Effector CD4-positive, alpha-beta T cell (primary cell): ENCODE measurements at places on chromosomes 16 and 17.
A peak's percentile ranks its signal among the peaks of the same experiment; 100 is the strongest.

GRCh38 chr16:46817961-46818360, 13.0 kb downstream of the C16orf87 start:
- no peak for DNase-seq

DNA sequence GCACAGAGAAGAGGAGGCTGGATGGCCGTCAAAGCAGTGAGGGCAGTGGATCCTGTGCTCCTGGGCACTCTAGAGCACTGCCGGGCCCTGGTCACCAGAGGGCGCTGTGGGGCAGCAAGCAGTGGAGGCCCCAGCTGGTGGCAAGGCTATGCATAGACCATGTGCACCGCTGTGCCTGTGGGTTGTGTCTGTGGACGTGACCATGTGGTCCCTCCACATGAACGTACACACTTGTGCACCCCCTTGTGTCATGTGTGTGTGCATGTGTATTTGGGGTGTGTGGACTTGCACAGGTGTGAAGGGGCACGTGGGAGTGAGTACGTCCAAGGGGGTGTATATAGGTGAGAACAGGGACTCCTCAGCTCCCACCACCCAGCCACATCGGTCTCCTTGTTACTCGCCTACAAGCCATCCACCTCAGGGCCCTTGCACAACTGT, 4.4 kb upstream of the MAP2K3 start:
- DNase-seq = peak; percentile 89

DNA sequence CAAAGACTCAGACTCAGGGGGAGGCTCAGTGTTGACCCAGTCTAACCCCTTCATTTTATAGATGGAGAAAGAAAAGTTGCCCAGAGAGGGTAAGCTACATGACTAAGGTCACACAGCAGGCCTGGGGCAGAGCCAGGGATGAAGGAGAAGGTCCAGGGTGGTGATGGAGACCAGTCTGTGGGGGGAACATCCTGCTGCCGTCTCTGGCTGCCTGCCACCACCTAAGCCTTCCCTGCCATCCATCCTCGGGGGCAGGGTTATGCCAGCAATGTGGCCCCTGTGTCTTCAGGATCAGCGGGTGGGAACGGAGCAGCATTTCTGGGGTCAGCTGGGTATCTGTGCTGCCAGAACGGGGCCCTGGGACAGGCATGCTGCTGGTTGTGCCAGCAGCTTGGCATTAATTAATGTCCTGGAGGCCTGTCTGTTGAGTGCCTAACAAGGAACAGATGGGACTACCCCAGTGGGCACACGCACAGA, 5.5 kb downstream of the DOK4 start:
- DNase-seq = no peak

- DNase-seq = peak; percentile 48
Observed at GRCh38 chr16:3509470-3509928, 8.7 kb downstream of the CLUAP1 start.

- no peak for DNase-seq
Observed at GRCh38 chr16:69057400-69058378, 47.8 kb upstream of the HAS3 start.

- DNase-seq = no peak
Observed at GRCh38 chr17:73503560-73503959, 140.7 kb downstream of the SDK2 start.

GRCh38 chr17:73101031-73101430, 8.5 kb upstream of the SLC39A11 start:
- no peak for DNase-seq

DNA sequence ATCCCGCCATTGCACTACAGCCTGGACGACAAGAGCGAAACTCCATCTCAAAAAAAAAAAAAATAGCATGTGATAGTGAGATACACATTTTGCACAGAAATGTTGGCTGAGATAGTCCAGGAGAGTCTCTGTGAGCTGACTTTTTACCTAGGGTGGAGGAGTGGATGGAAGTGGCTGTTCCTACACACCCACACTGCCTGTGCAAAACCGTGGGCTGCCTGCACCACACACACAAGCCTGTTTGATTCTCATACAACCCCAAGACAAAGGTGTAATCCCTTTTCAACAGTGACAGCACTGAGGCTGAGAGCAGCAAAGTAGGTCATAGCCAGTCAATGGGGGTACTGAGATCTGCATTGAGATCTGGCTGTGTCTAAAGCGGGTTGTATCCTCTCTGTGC, 86.8 kb downstream of the MARF1 start:
- DNase-seq = no peak

DNA sequence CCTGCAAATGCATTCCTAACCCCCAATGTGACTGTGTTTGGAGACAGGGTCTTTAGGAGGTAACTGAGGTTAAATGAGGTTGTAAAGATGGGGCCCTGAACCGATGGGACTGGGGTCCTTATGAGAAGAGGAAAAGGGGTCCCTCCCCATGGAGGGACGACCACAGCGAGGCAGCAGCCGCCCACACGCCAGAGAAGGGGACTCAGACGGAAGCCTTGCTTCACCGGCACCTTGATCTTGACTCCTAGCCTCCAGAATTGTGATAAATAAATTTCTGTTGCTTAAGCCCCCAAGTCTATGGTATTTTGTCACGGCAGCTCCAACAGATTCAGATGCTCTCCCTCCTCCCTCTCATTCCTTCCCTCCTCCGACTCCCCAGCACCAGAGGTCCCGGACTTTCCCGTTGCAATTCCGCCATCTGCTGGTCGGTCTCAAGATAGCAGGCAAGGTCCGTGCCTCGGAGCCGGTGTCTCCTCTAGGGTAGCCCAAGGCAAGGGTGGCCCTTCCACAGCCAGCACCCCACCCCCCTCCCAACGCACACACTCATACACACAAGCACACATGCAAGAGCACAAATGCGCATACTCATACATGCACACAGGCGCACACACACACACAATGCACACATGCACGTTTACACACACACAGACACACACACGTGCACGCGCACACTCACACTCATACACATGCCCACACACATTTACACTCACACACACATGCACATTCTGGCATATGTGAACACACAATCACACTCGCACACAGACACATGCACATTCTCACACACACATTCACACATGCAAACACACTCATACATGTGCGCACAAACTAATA, 23.1 kb upstream of the C16orf78 start:
- DNase-seq = no peak

DNA sequence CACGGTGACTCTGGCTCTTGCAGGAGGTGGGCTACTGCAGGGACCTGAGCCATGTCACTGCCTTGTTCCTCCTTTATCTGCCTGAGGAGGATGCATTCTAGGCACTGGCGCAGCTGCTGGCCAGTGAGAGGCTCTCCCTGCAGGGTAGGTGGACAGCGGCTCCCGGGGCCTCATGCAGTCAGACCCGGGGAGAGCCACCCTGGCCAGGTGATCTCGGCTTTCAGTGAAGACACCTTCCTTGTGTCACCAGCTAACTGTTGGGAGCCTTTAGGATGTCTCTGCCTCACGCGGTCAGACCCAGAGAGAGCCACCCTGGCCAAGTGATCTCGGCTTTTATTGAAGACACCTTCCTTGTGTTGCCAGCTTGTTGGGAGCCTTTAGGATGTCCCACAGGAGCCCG, 31.7 kb upstream of the KSR1 start:
- DNase-seq = no peak

DNA sequence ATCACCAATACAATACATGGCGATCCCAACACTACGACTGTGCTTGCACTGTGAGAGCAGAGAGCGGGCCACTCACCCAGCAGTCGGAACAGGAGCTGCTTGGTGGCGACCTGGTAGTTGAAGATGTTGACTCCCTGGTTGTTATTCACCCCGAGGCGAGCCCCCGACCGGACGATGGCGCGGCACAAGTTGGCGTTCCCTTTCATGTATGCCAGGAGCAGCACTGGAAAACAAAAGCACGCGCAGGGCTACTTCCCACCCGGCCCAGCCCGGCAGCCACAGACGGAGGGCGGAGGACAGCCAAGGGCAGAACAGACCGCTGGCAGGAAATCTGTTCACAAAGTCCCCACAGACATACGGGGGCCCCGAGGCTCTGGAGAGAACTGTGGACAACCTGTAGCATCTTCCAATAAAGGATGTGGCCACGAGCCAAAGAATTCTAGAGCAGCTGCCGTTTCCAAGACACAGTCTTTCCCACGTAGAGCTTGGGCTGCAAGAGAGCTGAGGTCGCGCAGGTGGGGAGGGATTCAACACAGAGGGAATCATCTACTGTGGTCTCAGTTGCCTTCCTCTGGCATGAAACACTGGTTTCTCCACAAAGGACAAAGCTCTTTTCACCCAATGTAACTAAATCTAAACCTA, 27.8 kb downstream of the CYB5D2 start:
- no peak for DNase-seq

- DNase-seq = no peak
Observed at GRCh38 chr16:57724531-57724930, 11.0 kb upstream of the KATNB1 start.

DNA sequence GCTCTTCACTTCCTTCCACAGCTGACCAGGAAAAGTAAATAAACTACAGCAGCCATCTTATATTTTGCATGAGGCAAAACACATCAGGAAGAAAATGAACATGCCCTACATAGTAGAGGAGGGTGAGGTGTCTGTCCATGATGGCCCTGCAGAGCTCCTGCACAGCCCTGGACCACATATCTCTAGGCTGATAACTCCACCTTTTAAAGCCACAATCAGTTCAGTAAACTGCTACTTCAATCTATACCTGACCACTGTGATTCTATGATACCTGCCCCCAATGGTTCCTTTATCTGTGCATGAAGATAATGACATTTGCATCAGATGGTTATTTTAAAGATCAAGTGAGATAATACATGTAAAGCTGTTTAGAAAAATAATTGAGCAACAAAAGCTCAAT, 82.2 kb downstream of the HELZ start:
- DNase-seq = no peak

DNA sequence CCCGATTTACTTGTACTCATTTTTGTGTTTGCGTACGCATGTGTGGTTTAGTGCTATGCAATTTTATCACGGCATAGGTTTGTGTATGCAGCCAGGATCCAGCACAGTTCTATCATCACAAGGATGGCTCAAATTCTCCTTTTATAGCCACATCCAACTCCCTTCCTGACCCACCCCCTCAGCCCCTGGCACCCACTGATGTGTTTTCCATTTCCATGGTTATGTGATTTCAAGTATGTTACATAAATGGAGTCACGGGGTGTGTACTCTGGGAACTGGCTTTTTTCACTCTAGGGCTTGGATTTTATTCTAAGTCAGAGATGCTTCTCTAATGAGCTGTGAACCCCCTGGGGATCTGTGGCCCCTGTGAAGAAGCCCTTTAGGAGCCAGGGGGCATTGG, 16.8 kb downstream of the IL4R start:
- no peak for DNase-seq

GRCh38 chr17:48592057-48592514, 1.5 kb downstream of the HOXB5 start:
- DNase-seq = no peak

DNA sequence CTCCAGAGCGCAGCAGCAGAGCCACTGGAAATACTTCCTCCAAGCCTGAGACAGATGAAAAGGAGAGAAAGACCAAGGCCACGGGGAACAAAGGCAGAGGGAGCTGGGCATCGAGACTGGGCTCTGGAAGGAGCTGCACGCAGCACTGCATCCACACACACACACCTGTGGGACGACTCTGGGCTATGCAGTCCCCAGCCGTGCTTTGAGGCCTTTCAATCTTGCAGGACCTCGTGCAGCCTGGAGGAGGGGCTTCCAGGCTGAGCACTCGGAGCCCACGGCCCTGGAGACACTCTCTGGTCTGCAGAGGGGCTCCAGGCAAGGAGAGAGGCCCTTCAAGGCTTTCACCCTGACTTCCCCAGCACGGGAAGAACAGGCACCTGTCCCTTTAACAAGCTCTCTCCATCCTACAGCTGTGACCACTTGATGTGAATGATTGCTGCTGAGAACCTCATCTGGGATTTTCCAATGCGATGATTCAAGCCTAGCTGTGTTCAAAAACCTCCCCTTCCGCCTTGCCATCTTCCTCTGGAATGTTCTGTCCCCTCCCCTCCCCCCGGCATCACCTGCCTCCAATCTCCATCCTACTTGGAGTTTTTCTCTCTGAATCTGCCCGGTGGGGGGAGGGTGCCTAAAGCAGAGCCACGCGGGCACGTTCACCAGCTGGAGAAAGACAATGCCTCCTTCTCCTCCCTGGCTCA, 37.5 kb downstream of the RBFOX3 start:
- no peak for DNase-seq

DNA sequence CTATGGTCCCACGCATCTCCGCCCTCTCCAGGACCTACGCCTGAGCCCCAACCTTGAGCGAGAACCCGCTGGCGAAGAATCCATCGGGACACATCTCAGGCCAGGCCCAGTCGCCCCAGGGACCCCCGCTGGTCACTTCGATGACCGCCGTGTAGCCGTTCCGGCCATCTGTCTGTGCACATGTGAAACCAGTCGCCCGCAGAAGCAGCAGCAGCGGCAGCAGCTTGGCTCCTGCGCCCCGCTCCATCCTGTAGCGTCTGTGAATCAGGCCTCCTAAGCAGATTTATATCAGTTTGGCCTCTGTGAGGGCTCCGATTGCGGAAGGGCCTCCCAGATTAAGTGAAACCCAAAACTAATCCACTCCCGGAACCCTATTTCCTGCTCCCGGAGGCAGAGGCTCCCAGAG, at the start of gene VMO1:
Gene VMO1 (minus strand): TSS at position 259 of the 406 bp plus-strand sequence. CDS start 12 bp downstream, at position 247.
- DNase-seq = no peak

GRCh38 chr16:20984019-20984418, 83.4 kb downstream of the LYRM1 start:
- DNase-seq = no peak

DNA sequence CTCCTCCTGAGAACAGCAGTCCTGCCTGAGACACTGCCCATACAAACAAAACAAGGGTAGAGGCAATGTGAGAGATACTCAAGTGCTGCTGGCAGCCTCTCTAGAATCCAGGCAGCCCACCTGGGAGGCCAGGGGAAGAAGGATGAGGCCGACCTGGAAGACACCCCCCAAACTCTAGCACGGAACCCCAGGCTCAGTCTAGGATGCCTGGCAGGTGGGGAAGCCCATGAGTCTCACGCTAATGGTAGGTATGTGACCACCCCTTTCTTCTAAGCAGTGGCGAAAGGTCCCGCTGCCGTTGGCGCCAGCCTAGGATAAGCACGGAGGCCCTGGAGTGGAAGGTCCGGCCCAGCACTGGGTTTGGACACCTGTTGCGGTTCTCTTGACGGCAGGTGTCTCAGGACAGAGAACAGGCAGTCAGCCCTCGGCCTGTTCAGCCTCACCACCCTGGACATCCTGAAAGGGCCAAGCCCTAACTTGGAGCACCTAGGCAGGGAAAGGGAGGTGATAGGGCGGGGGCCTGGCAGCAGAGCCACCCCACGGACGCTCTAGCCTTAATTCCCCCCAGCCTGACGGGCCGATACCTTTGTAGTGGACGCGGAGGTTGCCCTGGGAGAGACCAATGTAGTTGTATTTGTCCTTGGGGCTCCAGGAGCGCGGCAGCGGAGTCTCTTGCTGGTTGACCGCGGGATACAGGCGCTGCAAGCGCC, 487 bp downstream of the RANBP10 start:
- DNase-seq = no peak

DNA sequence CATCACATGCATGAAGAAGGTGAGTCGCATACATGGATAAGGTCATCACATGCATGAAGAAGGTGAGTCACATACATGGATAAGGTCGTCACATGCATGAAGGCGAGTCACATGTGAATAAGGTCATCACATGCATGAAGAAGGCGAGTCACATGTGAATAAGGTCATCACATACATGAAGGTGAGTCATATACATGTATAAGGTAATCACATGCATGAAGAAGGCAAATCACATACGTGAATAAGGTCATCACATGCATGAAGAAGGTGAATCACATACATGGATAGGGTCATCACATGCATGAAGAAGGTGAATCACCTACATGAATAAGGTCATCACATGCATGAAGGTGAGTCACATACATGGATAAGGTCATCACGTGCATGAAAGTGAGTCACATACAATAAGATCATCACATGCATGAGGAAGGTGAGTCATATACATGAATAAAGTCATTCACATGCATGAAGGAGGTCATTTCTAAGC, 105.1 kb upstream of the SDK2 start:
- no peak for DNase-seq

- no peak for DNase-seq
Observed at GRCh38 chr16:86343796-86344585, 166.3 kb upstream of the FOXF1 start.
